ENCODE measurements at places on chromosomes 5 and 9. TPM values are rescaled to one million over a fixed set of nuclear protein-coding genes. Genes with fewer than 3 reads are reported as not detected.

Gene EIF4EBP3
- total RNA-seq, result 8.5 TPM

DNA sequence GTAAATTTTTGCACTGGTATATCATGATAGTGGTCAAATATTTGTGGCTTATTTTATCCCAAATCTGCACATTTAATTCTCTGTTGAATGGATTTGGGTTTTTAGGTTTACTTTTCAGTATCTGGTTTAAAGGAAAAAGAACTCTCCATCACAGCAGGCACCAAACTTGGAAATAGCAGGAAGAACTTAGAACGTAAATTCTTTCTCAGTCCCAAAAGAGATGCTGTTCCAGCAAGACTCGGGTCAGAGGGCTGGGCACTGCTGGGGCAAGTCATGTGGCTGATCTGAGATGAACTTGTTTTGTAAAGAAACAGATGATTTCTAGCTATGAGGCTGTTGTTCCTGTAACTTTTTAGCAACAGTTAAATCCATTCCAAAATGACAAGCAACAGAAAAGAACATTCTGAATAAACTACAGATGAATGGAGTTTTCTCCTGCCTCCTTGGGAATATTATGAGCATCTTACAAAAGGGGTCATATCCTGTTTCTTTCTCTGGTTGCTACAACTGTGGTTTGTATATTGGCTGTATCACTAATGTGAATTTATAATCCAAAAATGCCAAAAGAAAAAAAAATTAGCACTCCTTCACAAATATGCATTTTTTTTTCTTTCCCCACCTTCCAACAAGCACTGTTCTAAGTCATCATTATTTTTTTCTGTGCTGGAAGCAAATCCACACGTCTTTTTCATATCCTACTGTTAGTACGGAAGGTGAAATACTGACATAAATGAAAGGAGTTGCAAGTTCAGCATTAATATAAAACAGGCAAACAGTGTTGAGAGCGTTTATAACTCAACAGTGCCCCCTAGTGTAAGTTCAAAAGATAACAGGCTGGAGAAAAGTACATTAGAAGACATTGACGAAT is 31.1 kb downstream of the OR2K2 start:
- peak; percentile 88 for DNase-seq

GRCh38 chr9:113310538-113310937 is 7.4 kb upstream of the RNF183 start:
- DNase-seq, result no peak

- no peak for DNase-seq
Measured at GRCh38 chr5:150137997-150138396, 17.6 kb downstream of the PDGFRB start.

DNA sequence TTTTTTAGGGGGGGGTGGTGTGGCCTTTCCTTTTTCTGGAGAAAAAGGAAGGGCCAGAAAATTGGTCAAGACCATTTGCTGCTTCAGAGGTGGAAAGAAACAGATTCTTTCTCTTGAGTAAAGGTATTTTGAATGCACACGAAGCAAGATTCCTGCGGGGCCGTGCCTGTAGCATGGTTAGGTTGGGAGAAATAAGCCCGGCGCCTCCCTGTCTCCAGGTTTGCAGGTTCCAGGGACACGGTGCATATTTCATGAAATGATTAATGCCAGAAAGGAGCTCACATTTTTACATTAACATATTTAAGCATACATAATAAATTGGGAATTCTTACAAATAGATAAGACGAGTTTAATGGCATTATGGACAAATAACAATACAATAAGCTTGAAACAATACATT is 409.5 kb upstream of the IRX1 start:
- DNase-seq, result no peak

GRCh38 chr9:84815554-84815953 is 146.0 kb downstream of the NTRK2 start:
- no peak for DNase-seq

All from posterior vena cava (tissue), 2 donors.